ENCODE measurements at places on chromosomes 2 and 18.

DNA sequence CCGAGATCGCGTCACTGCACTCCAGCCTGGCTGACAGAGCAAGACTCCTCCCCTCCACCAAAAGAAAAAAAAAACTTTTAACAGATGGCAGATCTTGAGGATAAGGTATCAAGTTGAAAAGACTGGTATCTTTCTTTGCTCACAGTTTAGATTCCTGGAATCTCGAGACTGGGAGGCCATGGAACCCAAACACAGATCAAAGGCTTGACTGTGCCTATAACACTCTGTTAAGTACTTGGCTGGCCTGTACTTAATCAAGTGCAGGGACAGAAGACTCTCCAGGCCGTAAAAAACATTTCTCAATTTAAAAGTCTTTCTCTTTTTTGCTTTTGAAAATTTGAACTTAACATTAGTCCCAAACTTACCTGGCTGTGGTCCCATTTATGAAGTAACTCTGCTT lies 107.1 kb upstream of the ZNF516 start:
- DNase-seq = no peak

DNA sequence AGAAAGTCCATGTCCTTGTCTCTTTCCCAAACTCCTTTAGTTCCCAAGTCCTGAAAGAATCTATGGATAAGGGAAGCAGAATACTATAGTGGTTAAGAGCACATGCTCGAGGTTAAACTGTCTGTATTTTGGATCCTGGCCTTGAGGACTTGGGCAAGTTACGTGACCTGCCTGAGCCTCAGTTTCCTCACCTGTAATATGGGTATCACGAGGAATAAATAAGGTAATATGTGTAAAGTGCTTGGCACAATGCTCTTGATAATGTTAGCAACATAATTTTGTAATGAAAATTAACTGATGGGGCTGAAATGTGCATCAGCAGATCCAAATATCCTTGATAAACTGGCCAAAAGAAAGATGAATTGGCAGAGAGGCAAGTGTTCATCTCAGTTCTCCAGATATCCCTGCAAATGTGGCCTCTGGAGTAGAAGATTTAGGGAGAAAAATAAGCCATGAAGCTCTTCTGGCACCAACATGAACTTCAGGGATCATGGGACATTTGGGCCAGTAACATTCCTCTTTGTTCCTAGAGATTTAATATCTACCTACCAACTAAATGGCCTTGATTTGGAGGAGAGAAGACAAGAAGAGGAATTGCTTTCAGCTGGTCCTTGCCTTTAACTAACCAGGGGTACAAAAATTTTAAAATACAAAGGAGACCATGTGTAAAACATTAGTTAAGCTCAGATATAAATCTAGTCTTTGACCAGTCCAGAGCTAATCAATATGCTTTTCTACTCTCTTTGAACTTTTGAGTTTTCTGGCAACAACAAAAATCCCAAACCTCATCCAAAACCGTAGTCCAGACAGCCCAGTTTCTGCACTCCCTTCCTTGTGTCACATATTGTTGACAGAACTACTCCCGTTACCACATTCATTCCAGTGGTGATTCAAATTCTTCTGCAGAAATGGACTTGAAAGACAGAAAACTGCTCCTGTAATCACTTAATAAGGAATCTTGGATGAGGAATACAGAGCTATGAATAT lies 52.7 kb upstream of the EML4 start:
- peak; percentile 80 for DNase-seq

GRCh38 chr18:53191634-53192033 lies 851.6 kb downstream of the DCC start:
- no peak for DNase-seq

DNA sequence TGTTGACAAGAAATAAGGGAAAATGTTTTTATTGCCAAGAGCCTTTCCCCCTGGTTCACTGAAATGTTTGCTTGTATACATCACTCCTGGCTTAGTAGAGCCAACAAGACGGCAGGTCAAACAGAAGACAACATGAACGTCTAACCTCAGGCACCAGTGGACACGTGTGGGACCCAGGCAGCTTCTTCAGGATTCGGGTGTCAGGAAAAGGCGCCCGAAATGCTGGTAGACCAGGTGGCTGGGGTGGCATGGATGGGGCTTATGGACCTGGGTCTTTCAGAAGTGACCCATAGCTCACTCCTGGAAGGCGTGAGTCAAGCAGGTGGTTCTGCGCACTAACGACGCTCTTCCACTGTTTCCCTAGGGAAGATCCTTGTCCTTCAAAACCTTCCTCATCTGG lies 23.3 kb upstream of the NFATC1 start:
- DNase-seq = no peak

GRCh38 chr2:36729067-36729466 lies 32.6 kb downstream of the VIT start:
- DNase-seq = no peak

GRCh38 chr2:165239856-165240515 lies 772 bp downstream of the SCN2A start:
- DNase-seq = no peak

DNA sequence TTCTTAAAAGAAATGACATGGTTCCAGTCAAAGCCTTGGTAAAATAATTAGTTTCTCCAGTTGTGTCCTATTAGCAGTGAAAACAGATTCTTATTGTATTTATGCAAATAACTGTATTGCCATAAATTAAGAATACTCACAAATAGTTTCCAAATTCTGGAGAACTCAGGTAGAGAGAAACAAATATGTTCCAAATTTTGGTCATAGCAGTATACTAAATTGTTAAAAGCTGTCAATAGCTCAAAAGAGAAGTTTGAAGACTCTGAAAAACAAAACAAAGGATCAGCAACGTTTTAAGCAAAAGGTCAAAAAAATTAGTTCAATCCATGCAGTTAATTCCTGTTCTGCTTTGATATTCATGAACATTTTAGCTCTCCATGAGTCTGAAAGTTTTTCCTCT lies 25.5 kb downstream of the ELMOD3 start:
- no peak for DNase-seq

GRCh38 chr2:54492335-54492734 lies 36.2 kb downstream of the SPTBN1 start:
- DNase-seq = no peak

DNA sequence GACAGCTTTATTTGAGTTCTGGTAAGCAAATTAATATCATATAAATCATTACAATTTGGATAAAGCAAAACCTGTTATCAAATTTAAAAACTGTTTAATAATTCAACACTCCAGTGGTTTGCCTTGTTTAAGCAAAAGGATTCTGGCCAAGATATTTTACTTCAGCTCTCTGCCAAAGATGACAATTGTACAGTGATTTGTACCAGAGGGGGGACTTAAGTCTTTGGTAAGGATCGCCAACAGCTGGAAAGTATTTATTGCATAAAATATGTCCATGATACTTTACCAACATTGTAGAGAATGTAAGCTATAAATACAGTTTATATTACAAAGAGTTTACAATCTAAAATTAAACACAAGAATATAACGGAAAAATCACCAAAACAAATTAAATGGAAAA lies 13.8 kb downstream of the PREPL start:
- DNase-seq = peak; percentile 40

- peak; percentile 66 for DNase-seq
Measured at GRCh38 chr18:53795061-53795460, 429.4 kb downstream of the MBD2 start.

DNA sequence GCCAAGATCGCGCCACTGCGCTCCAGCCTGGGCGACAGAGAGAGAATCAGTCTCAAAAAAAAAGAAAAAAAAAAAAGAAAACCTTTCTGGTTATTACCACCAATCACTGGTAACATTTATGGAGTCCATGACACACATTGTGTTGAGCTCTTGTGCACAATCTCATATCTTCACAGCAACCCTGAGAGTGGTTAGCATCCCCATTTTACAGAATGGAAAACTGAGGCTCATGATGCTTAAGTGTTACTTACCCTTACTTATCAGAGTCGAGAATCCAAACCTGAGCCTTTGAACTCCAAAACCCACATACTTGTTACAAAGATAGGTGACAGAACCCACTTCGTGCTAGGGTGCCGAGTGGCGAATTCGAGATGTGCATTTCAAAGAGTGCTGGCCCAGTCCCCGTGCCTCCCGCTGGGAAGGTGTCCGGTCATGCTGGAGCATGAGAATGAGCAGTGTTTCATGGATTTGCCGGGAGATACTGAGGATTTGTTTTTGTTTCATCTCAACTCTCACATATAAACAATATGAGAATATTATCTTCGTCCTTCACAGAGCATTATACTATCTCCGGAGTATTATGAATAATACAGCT lies 50.9 kb downstream of the CYP27C1 start:
- no peak for DNase-seq

GRCh38 chr2:28423856-28424605 lies 31.4 kb downstream of the FOSL2 start:
- peak; percentile 34 for DNase-seq
